ENCODE measurements at places on chromosomes 5 and 9.

DNA sequence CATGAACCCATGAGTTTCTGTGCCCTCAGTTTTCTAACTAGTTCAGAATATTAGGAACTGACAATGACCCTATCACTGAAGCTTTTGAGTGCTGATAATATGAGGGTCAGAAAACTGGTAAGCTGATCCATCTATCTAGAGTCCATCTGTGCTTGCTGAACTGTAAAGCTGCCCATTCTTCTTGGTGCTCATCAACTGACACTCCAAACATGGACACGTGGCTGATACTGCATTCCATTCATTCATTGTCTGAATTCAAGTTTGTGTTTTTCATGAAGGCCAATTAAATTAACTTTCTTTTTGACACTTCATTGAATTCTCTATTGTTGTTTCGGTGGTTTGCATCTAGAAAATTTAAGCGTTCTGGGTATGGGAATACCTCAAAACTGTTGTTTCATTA is 17.6 kb downstream of the NREP start:
- DNase-seq, result no peak

DNA sequence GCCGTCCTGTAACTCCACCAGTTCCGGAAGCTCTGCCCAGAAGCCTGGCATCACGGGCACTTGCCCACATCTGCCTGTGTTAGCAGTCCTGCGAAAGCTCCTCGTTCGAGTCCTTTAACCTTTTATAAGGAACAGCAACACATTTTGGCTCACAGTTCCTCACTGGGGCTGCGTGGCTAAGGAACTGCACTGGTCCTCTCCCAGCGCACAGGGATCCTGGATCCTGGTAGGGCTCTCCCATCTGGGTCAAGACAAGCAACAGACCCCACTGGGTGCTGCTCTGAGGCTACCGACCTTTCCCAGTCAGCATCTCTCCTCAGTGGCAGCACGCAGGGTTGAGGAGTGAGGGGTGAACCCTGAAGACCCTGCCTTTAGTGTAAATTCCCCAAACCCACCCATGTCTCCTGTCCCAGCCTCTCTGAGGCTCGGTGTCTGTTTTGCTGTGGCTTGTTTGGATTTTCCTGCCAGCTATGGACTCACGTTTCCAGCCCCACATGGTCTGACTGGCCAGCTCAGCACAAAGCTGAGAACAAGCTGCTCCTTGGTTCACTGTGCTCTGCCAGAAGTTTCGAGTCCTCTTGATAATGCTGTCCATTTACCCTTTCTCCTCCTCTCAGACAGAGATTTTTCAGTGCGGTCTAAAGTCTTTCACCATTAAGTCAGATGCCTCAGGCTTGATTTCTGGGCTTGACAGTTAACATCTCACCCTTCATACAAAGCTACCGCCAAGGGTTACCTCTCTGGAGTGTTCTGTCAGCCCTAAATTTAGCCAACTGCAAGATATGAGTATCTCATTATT is 80.0 kb downstream of the AK8 start:
- no peak for DNase-seq

DNA sequence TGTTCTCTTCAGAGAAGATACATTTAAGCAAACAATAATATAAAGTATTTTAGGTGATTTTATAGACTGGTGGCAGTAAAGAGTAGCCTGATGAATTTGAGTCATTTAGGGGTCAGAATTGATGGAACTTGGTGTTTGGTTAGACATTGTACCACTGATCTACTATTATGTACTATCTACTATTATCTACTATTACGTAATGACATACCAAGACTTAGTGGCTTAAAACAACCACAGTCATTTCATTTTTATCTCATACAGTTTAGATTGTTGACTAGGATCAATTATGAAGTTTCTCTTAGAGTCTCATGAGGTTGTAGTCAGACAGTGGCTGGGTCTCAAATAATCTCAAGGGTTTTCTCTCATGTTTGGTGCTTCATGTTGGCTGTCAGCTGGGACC is 54.0 kb downstream of the PPIP5K2 start:
- no peak for DNase-seq

- DNase-seq, result no peak
Observed at GRCh38 chr5:21263361-21263760, 1275.4 kb upstream of the CDH18 start.

GRCh38 chr5:112795944-112796678 is 58.4 kb downstream of the APC start:
- no peak for DNase-seq

- no peak for DNase-seq
Observed at GRCh38 chr9:90189306-90189705, 453.3 kb downstream of the DIRAS2 start.

DNA sequence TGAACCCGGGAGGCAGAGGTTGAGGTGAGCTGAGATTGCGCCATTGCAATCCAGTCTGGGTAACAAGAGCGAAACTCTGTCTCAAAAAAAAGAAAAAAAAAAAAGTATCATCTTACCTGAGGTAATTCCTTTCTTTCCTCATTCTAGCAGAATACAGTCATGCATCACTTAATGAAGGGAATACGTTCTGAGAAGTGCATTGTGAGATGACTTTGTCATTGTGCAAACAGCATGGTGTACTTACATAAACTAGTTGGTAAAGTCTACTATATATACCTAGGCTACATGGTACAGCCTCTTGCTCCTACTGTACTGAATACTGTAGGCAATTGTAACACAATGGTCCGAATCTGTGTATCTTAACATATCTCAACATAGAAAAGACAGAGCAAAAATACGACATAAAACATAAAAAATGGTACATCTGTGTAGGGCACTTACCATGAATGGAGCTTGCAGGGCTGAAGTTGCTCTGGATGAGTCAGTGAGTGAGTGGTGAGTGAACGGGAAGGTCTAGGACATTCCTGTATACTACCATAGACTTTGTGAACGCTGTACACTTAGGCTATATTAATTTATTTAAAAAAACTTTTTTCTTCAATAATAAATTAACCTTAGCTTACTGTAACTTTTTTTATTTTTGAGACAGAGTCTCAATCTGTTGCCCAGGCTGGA is 100.4 kb downstream of the GLDC start:
- DNase-seq, result no peak

- DNase-seq, result no peak
Observed at GRCh38 chr9:89319015-89319905, 960 bp downstream of the SECISBP2 start.

- DNase-seq, result no peak
Observed at GRCh38 chr9:6893350-6894131, 135.8 kb downstream of the KDM4C start.

DNA sequence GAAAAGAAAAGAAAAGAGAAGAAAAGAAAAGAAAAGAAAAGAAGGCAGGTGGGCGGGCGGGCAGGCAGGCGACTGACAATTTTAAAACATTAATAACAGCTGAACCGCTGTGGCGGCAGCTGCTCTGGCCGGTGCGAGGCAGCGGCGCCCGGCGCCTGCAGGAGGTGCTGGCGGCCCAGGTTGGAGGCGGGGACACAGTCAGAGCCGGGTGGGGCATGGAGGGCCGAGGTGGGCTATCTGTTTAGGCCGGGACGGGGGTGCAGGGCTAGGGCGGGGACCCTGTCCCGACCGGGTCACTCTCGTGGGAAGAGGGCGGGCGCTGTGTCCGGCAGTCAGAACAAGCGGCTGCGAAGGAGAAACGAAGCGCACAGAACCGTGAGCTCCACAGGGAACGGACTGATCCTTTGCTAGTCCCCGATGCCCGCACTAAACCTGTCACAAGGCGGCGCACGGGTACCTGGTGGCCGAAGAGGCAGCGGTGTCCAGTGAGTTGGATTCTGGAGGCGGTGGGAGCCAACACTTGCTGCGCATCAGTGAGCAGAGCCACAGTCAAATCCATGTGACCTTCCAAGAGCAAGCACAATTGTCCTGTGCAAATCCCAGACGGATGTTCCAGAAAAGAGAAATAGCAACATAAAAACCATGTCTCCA is 13.6 kb upstream of the ALDOB start:
- peak; percentile 63 for DNase-seq

GRCh38 chr5:94517490-94518488 is 100.6 kb downstream of the KIAA0825 start:
- no peak for DNase-seq

- DNase-seq, result no peak
Observed at GRCh38 chr9:9961487-9961886, 651.3 kb downstream of the PTPRD start.

GRCh38 chr5:127814588-127814973 is 111.4 kb downstream of the CCDC192 start:
- DNase-seq, result no peak

- no peak for DNase-seq
Observed at GRCh38 chr5:127010362-127010761, 20.0 kb downstream of the MARCHF3 start.

- DNase-seq, result no peak
Observed at GRCh38 chr9:91755761-91756509, 194.1 kb downstream of the ROR2 start.

DNA sequence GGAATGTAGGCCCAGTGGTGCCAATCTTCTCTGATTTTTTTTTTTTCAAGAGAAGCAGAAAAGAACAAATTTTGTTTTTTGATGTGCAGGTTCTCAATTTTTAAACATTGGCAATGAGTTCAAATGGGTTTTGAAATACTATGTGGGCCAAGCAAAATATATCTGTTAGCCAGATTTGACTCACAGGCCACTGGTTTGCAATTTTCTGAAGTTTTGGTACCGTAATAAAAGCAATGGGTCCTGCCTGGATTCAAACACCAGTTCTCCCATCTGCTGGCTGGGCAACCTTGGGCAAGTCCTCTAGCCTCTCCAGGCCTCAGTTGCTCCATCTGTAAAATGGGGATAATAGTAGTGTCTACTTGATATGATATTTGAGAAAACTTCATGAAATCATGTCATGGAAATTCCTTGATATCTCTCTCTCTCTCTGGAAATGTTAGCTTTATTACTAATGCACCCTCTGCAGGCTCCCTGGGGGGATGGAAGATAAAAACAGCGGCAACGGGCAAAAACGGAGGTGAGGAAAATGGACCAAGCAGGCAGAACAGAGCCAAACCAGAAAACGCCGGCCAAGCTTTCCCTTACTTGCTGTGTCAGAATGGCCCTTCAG is 63.4 kb downstream of the SMIM23 start:
- no peak for DNase-seq

DNA sequence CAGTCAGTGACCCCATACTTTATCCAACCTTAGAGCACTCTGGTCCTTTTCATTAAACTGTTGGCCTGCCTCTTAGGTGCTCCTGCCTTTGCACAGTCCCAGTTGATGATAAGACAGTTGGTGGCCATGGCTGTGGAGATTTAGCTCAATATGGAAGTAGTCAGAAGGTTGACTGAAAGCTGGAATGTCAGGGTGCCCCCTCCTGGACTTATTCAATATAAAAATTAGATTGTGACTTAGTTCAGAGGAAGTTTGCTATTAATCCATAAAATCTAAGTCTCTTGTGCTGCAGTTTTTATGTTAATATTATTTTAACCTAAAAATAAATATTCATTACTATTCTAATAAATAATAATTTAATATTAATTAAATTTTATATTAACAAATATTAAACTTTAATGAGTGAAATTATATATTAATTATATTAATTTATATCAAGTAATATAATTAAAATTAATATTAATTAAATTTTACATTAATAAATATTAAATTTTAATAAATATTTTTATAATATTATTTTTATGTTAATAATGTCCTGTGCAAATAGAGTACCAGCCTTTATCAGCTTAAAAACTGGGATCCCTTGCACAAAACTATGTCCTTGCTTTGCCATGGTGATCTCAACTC is 77.7 kb upstream of the ADAMTSL1 start:
- DNase-seq, result peak; percentile 18

DNA sequence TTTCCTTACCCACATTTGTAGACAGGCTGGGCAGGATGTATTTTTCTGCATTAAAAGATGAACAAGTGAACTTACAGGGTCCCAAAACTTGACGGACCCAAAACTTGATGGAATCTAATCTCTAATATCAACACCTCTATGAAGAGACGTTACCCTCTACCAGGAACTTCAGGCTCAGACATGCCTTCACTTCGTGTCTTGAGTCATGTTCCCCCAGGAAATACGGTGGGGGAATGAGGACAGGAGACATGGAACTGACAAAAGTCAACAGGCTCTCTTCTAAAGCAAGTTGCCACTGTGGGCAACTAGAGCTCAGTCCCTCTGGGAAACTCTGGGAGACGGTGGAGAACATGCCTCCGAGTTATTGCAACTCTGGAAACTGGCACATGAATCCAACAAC is 196.1 kb downstream of the PAPPA start:
- DNase-seq, result no peak

DNA sequence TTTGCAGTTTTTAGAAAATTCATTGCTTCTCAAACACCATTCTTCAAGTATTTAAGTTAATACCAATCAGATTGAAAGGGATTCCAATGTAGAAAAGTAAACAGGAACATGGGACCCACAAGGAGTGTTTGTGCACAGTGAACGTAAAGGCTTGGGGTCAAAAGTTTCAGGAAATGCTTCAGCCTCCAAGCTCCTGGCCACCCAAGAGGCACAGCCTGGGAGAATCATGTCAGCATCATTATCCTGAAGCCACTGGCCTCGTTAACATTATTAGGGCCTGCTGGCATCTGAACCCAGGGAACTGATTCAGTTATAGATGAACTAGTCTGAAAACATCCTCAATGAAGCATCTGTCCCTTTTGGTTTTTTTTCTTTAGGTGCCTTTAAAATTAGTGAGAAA is 122.9 kb downstream of the NXNL2 start:
- no peak for DNase-seq

DNA sequence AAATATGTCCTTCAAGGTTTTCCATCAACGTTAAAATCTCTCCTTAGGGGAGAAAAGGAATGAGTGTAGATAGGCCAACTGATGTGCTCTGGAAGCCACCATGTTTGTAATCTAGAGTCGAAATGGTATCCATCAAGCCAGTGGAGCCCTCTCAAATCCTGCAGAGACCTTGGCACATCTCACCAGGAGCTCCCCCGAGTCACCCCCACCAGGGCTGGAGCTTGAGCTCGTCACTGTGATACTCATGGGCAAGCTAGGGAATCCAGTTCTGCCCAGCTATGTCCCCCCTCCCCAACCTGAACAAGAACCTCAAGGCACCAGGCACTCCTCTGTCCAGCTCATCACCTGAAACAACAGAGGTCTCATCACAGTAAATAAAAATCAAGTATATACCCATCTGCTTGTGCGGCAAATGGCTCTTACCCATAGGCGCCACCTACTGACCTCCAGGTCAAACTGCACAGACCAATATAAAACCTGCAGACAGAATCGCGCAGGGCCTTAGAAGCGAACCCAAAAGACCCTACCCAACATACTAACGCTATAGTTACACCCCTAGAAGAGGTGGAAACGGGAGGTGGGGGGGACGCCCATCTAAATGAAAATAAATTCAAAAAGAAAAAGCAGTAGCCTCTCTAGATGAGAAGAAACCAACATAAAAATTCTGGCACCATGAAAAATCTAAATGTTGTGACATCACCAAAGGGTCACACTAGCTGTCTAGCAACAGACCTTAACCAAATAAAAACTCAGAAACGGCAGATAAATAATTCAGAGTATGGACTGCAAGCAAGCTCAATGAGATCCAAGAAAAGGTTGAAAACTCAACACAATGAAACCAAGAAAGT is 75.0 kb downstream of the TTC39B start:
- DNase-seq, result no peak
